ENCODE measurements at places on chromosomes 2 and 18.

- DNase-seq = no peak
Measured at GRCh38 chr2:96524482-96525210, 11.9 kb upstream of the ARID5A start.

- no peak for DNase-seq
Measured at GRCh38 chr18:27546991-27547390, 361.9 kb upstream of the CHST9 start.

DNA sequence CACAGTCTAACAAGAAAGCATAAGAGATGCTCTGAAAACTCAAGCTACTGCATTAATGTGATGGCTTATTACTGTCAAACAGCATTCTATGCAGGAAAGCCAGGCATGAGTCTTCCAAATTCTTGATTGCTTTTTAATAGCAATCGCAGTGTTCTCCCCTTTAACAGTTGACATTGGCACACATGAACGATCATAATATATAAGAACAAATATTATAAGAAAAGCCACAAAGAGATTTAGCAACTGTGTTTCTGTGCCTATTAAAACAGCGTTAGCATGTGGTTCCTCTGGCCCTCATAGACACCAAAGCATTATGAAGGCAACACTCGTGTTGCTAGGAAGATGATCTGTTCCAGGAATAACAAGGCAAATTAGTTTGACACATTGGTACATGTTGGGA is 245.0 kb downstream of the ACKR3 start:
- no peak for DNase-seq

GRCh38 chr2:135189148-135189547 is 137.1 kb downstream of the RAB3GAP1 start:
- DNase-seq = no peak

DNA sequence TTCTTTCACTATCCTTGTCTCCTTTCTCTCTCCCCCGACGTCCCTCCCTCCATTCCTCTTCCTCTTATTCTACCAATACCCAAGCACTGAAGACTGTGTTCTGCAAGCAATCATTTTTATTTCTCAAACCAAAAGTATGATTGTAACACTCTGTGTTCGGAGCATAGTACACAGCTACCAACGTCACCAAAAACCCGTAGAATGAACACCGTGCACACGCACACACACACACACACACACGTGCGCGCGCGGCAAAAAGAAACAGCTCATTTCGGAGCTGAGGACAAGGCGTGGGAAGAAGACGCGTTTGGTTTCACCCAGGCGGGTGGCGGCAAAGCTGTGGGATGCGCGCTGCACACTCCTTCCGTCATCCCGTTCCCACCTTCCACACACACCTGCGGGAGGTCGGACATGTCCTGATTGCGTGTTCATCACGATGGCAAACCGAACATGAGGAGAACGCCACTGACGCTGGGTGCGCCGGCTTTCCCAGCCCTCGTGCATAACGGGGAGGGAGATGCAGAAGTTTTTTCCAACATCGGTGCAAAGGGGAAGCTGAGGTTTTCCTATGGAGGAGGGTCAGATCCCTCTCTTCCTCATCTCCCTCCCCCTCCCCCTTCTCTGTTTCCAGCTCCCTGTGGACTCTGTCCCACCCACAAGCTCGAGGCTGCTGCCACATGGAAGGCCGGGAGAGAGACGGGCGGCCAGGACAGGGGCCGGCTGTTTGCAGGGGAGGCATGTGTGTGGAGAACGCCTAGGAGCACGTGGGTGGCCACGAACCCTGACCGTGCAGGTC is 20.4 kb downstream of the MBP start:
- no peak for DNase-seq

- DNase-seq = no peak
Measured at GRCh38 chr2:26396734-26397298, 4.9 kb upstream of the DRC1 start.

DNA sequence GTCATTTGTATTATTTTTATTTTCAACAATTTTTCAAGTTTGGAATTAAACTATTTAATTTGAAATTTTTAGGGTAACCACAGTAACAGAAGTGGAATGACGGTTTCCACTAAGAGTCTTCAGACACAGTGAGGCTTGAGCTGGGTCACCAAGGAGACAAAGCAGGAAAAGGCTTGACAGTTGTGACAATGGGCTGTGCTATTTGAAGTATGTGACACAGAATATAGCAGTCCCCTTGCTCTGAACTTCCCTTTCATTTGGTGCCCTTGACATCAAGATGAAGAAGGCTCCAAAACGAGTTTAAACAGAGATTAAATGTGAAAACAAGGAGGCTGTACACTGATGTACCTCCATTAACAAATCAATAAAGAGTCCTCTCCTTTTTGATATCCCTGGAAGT is 265.4 kb upstream of the DLGAP1 start:
- no peak for DNase-seq

- no peak for DNase-seq
Measured at GRCh38 chr18:60099709-60100108, 199.9 kb downstream of the PMAIP1 start.

DNA sequence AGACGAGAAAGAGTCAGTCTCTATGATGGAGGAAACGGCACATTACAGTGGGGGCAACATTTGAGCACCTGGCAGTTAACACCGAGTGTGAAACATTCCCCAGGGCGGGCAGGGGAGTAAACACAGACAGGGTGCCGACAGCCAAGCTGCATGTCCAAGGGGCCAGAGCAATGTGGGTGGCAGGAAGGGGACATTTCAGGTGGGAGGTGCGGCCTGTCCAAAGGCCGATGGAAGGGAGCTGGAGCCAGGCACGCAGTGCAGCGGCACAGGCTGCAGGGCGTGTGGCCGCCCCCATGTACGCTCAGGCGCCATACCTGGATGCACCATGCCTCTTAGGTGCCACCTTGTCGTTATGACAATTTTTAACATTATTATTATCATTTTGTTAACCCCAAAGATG is 43.3 kb downstream of the TIMM21 start:
- DNase-seq = no peak

- no peak for DNase-seq
Measured at GRCh38 chr2:174588463-174588862, 9.1 kb downstream of the WIPF1 start.

DNA sequence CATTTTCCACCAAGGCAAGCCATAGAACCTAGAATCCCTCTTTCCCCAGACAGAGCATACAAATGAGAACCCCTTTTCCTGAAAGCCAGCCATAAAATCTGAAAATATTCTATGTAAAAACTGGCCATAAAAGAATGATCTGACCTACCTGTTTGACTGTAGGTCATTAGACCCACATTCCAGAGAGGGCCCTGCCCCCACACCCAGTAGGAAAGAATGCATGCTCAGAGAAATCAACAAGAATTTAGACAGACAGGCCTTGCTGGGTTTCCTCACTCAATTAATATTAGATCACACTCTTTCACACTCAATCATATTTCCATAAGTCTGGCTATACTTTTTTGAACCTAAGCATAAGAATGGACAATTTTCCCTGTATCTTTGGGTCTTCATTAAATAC is 929.5 kb downstream of the ERBB4 start:
- no peak for DNase-seq

DNA sequence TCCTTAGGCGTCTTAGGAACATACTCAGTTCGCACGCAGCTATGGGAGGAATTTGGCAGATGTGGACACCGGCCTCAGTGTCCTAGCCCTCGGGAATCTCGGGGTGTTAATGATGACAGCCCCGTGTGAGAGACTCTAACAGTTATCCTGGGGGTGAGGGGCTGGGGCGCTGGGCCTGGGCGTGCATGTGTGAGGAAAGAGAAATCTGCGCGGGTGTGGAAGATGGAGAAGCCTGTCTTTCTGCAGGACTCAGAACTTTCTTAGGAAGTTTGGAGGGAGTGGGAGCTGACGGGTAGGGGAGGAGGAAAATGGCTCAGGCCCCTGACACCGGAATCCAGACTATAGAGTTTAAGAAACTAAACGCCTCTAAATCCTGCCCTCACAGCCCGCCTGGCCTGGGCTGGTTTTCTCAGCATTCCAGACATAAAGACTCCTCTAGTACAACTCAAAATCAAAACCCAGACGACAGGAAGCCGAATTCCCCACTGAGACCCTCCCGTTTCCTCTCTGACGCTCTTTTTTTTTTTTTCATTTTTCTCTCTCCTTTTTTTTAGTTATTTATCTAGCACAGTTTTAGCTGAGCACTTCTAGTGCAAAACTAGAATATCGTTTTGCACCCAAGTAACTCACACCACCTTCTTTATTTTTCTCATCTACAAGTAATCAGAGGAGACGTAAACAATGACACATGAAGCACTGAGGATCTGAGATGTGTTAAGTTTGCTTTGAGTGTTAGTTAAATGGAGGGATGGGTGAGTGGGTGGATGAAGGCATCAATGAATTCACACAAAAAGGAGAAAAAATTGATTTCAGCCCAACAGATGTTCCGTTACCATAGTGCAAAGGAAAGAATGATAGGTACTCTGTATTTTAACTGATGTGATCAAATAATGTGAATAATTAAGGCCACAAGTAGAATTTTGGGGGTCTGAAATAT is 1.2 kb upstream of the HAAO start:
- no peak for DNase-seq

DNA sequence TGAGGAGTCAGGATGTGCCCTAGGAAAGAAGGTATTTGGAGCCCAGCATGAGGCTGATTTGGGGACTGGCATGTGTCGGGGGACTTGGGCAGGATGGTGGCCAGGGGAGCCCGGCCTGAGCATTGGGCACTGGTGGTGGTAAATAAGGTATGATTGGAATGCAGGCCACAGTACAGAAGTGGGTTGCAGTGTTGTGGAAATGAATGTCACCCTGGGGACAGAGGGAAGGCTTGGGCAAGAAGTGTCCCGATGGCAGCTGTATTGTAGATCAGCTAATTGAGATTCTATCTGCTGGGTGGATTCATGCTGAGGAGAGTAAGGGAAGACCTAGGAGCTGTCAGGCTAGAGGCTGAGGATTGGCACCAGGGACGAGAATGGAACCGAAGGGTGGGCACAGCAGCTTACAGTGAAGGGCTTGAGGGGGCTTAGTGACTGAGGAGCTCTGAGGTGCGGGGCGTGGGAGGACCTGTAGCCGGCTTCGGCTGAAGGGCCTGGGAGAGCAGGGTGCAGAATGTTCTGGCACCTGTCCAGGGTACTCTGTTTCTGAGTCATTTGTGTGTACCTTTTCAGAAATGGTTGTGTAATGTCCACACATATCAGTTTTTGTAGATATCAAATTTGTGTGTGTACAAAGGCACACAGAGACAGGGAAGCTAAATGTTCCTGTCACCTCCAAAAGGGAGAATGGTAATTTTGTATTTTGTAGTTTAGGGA is 170.2 kb downstream of the PRKCE start:
- DNase-seq = no peak

GRCh38 chr2:38602136-38602731 is 494 bp downstream of the HNRNPLL start:
- DNase-seq = no peak

- DNase-seq = no peak
Measured at GRCh38 chr2:142040556-142040955, 90.3 kb downstream of the LRP1B start.

- DNase-seq = no peak
Measured at GRCh38 chr2:177680866-177681712, 288.5 kb downstream of the AGPS start.

- DNase-seq = no peak
Measured at GRCh38 chr2:162113776-162114168, 38.3 kb downstream of the GCG start.

DNA sequence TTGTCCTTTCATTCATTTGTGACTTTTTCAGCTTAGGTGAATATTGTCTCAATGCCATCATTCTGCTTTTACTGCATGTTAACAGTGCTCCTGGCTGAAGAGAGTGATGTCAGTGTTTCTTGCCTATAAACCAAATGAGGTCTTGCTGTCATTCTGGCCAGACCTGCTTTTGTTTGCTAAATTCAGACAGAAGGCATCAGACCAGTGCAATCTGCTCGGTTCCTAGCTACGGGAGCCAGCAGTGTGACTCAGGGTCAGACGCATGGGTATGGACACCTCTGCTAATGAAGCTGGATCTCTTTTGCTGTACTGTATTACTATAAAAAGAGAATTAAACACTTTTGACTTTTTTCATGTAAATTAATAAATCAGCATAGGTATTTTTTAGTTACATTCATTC is 178.9 kb downstream of the TMEM182 start:
- no peak for DNase-seq

DNA sequence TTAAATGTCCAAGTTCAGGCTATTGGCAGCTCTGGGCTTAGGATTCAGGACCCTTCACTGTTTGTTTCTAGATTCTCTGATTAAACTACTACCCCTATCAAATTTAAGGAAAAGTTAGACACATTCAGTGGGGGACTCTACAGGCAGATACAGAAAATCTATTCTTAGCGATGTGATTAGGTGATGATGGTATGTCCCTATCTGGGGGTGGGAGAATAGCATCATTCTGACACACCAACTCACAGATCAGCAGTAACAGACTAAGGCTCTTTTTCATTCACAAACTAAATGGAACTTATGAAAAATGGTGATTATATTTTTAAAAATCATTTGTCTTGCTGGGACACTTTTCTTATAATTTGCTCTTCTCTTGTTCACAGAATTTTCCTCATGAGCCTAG is 232.9 kb upstream of the CDH2 start:
- DNase-seq = no peak

DNA sequence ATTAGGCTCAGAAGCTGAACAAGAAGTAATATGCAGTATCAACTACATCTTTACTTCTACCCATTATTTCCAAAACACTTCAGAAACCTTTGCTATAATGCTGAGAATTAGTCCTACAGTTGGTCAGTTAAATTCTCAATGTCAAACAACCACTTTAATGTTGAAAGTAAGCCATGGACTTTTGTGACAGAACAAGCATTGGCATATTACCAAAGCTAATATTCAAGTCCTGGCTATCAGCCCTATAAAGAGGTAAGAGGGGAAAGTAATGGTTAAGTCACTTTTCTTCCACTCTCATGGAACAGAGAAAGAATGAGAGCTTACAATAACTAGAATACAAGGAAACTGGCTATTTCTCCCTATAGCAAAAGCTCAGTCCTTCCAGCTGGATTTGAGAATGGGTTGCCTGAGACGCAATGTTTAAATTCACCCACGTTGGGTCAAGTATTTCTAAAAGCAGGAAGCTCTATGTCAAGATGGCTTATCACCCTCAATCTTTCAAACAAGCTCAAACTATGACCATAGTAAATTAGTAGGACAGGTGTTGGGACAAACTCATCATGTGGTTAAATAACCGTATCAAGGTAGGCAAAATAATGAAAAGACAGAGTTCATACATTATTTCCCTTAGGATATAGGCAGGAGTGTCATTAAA is 31.4 kb upstream of the MFSD6 start:
- DNase-seq = no peak

GRCh38 chr2:239944694-239945551 is 80.2 kb downstream of the NDUFA10 start:
- no peak for DNase-seq

- DNase-seq = no peak
Measured at GRCh38 chr2:234768608-234769196, 183.1 kb upstream of the SH3BP4 start.

GRCh38 chr2:44777537-44777936 is 164.0 kb upstream of the SIX3 start:
- no peak for DNase-seq

DNA sequence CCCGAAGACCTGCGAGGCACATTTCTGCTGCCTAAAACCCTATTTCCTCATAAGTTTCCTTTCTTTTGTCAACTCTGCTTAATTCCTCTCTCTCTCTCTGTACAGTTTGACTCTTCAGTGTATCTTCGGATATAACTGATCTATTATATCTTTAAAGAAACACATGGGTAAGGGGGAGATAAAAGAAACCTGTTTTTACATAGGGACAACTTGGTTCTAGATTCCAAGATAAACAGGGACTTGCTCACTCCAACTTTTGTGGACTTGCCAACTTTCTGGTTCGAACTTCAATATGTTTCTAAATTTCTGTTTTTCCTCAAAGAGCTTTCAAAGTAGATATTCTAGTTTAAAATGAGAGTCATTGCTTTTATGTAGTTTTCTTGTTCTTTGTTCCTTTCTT is 182.7 kb upstream of the EPC2 start:
- DNase-seq = no peak

GRCh38 chr18:15165048-15165447 is 417.1 kb downstream of the ANKRD30B start:
- no peak for DNase-seq

All from NCI-H1694 (cell line).